ENCODE measurements at places on chromosomes 4 and X.

- DNase-seq = no peak
Measured at GRCh38 chr4:106893395-106893881, 142.7 kb downstream of the DKK2 start.

DNA sequence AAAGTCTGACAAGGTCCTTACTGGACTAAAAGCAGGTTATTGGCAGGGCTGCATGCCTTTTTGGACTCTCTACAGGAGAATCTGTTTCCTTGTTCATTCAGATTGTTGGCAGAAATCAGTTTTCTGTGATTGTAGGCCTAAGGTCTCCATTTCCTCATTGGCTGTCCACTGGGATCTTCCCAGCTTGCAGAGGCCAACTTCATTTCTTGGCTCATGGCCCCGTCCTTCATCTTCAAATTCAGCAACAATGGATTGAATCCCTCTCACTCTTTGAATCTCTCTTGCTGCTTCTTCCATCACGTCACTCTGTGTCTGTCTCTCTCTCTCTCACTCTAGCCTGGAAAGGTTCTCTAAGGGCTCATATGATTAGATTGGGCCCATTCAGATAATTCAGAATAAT lies 14.9 kb upstream of the GLUD2 start:
- DNase-seq = no peak

- DNase-seq = no peak
Measured at GRCh38 chr4:110372485-110372884, 103.5 kb upstream of the ENPEP start.

GRCh38 chr4:158259955-158260575 lies 49.8 kb downstream of the TMEM144 start:
- peak; percentile 47 for DNase-seq

DNA sequence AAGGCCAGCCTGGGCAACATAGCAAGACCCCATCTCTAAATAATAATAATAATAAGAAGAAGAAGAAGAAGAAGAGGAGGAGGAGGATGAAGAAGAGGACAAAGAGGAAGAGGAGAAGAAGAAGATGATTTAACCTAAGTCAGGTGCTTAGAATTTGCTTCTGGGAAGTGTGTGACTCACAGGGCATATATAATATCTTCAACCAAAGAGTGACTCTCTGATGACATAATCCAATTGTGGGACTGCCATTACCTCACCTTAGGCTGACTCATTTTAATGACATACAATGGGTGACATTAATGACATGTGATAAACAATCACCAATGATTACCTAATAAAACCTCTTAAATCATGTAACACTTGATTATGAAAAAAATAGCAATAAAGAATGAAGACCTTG lies 32.7 kb upstream of the MBTPS2 start:
- DNase-seq = no peak
